Smooth muscle cell of trachea (primary cell): ENCODE measurements at places on chromosomes 1 and 21. TPM values are rescaled to one million over a fixed set of nuclear protein-coding genes. Genes with fewer than 3 reads are reported as not detected.

MPZ gene
- 0.87 and 0.99 TPM in 2 replicates for total RNA-seq

NPPA gene
- not detected in 2 replicates for total RNA-seq

OR2L3 gene
- not detected in 2 replicates for total RNA-seq

GBP6 gene
- under 0.01 and 0.15 TPM in 2 replicates for total RNA-seq

OR2T11 gene
- not detected in 2 replicates for total RNA-seq

CA6 gene
- not detected in 2 replicates for total RNA-seq
